ENCODE measurements at places on chromosomes 6 and 20.

GRCh38 chr20:4195499-4195898, 180.1 kb upstream of the RNF24 start:
- DNase-seq, result no peak

- DNase-seq, result no peak
These were observed 80.9 kb upstream of the PHACTR2 start for GRCh38 chr6:143596866-143597265.

DNA sequence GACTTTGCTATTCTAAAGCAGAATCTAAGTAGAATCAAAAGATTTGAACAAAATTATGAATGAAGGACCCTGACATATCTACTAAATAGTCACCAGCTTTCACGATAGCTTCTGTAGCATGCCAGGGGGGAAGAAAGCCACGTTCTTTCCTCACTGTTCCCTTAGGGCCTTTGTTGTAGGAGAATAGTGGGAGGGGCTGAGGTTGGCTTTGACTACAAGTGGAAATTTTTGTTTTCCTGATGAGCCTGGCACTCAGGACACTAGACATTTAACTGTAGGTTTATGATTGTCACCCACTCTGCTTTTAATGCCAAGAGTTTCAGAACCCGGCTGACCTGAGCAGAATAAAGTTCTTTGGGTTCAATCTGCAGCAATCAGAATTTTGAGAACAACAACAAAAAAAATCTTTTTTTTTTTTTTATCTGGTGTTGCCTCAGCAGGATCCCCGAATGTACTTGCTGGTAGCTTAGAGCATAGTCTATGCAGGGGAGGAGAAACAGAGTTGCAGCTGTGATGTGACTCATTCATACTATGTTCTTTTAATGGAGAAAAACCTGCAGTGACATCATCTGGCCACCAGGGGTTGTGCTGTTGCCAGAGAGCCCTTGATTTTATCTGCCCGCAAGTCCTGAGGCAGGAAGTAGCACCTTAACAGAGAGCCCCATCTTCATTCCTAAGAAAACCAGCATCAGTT, 38.5 kb downstream of the TPD52L1 start:
- DNase-seq, result peak; percentile 54

DNA sequence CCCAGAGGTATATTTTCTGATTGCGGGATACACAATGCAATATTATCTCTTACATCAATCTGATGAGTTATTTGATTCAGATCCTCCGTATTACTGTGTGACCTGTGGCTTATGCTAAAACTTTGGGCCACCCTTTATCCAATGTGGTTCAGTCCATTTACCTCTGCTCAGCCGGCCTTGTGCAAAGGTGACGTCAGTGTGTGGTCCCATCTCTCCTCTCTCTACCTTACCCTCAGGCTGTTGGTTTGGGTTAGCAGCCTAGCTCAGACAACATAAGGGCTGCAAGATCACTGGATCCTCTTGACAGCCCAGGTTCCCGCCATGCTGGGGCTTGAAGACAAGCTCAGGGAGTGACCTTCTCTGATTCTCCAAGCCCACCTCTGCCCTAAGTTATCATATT, 33.0 kb downstream of the SNHG17 start:
- no peak for DNase-seq

- DNase-seq, result peak; percentile 79
These were observed 3.1 kb upstream of the ULBP2 start for GRCh38 chr6:149938571-149939355.

DNA sequence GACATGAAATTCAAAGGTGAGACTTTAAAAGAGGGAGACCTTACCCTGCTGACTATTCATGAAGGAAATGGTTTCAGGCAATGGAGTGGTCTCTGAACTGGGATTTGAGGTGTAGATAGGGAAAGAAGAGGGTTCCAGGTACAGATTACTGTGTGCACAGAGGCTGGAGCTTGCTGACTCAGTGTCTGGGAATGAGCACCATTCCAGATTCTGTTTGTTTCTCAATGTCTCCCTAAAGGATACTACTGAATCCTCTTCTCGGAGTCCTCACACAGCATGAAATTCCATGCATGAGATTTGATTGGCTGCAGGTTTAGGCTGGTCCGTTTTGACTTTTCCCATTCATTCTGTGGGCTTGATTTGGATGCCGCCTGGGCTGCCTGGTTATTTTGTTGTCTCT, 49.0 kb downstream of the PPP1R14C start:
- DNase-seq, result no peak
